ENCODE measurements at places on chromosomes 5 and 9.
A peak's percentile ranks its signal among the peaks of the same experiment; 100 is the strongest.

- DNase-seq: peak; percentile 72
Measured at GRCh38 chr9:127637322-127637847, 25.3 kb downstream of the STXBP1 start.

DNA sequence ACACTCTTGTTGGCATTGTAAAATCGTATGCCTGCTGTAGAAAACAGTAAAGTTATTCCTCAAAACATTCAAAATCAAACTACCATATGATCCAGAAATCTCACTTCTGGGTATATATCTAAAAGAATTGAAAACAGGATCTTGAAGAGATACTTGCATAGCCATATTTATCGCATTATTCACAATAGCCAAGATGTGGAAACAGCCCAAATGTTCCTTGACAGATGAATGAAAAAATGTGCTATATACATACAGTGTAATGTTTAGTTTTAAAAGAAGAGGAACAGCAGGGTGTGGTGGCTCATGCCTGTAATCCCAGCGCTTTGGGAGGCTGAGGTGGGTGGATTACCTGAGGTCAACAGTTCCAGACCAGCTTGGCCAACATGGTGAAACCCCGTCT is 234.1 kb upstream of the DAB2 start:
- DNase-seq: no peak

GRCh38 chr5:152256580-152256979 is 148.5 kb downstream of the NMUR2 start:
- no peak for DNase-seq

- DNase-seq: no peak
Measured at GRCh38 chr5:178832618-178833201, 27.0 kb upstream of the ZNF354B start.

- peak; percentile 36 for DNase-seq
Measured at GRCh38 chr5:54217826-54218503, 92.4 kb downstream of the ARL15 start.

DNA sequence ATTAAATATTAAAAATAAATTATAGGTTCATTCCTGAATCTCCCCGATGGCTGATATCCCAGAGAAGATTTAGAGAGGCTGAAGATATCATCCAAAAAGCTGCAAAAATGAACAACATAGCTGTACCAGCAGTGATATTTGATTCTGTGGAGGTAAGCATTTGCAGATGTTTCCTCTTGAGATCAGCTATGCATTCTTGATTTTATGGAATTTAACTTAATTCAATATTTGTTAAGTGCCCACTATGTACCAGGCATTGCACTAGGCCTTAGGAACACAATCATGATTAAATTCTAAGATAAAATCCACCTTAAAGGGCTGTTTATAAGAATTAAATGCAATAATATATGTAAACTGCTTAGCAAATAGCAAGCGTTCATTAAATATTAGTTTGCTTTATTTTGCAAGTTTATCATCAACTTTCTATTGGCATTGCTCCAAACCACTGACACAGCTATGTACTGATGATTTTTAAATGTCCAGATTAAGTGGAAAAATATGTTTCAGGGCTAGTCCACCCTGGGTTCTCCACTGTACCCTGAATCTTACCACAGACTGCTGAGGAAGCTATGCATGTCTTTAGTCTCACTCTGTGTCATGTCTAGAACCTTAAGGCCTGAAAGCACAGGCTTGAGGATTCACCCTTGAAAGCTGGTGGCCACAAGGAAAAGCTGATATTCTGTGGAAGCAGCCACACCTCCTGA is 33.2 kb downstream of the SLC22A4 start:
- no peak for DNase-seq

- DNase-seq: no peak
Measured at GRCh38 chr5:51043745-51044144, 339.5 kb upstream of the ISL1 start.

GRCh38 chr9:123631862-123632261 is 275.9 kb downstream of the CRB2 start:
- peak; percentile 42 for DNase-seq

GRCh38 chr5:45098483-45098882 is 289.7 kb downstream of the MRPS30 start:
- no peak for DNase-seq
